ENCODE measurements at places on chromosomes 7 and 10.

DNA sequence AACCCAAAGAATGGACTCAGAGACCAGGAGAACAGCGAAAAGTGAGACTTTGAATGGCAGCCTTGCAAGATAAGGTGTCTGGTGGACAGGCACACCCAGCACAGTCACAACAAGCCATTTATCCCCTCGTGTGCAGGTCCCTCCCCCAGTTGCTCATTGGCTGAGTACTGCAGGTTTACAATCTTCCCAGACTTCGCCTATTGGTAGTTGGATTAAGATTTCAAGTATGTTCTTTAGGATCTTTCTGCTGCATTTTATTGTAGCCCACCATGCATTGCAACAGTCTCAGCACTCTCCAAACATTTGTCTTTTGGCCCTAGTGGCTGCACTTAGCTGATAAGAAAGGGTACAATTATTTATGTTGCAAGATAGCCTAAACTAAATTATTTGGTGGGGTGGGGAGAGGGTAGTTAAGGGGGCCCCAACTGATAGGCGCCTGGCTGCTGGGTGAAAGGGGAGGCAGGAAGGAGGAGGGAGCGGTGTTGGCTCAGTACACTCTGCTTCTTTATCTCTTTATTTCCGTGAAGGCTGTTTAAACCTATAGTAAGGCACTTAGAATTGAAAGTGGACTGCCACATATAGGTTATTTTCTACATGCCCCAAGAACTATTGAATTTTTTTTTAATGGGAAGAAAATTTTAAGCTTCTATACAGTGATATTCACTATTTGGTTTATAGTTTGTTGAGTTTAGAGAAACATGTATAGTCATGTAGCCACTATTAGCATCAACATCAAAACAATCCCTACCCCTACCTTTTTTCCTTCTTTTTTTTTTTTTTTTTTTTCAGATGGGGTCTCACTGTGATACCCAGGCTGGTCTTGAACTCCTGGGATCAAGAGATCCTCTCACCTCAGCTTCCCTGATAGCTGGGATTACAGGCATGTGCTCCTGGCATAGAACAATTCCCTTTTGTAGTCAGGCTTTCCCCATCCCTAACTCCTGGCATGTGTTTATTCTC lies 54.2 kb downstream of the GUSB start:
- DNase-seq = no peak

DNA sequence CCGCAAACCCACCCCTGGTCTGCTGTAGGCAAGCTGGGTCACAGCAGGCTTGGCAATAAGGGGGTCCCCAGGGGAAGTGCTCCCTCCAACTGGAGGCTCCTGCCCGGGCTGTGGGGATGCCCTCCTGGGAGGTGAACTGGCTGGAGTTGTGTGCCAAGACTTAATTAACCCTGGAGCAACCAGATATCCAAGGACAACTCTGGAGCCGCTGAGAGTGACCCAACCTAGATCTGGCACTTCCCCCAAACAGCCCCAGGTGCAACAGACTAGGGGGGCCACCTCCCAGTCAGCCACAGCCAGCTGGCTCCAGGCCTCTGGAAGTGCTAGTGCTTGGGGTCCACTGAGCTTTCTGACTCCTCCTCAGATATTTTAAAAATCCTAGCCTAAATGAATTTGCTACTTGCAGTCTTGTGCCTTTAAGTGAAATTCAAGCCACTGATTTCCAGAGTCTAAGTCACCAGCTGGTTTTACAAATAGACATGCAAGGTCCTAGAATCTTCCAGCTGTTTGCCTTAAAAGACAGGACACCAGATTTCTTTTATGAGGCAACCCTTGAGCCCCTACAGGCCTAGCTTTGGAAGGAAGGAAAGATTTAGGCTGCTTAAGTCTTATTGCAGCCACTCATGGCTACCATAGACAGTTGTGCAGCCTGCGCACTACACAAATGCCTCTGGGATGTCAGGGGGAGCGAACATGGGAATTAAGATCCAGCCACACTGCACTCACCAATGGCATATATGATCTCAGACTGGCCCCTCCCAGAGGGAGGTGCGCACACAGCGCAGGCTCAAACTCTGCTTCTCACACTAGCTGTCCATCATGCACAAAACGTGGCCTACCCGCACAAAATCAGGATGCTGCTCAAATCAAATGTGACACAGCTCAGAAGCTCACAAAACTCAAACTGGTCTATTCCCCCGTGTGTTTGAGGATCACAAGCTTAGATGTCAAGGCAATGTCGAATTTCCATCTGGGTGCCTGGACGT lies 42.6 kb upstream of the MYL10 start:
- DNase-seq = no peak

- no peak for DNase-seq
Observed at GRCh38 chr7:79790656-79791262, 337.3 kb upstream of the MAGI2 start.

DNA sequence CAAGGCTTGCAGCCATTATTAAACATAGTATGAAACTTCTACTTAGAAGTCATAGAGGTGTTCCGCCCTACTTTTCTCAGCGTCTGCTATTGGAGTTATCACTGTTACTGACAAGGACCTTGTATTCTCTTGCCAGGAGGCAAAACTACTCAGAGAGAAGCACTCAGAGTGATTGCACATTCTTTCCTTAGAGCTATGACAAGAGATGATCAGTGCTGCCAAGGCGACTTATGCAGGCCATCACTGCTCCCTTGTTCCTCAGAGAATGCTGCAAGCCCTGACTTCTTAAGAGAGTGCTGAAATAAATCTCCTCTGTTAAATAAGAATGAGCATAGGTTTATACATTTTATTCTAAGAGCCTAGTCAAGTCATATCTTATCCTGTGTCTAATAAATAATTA lies 534.6 kb upstream of the PHF14 start:
- DNase-seq = no peak

GRCh38 chr7:142822714-142823113 lies 32.2 kb upstream of the EPHB6 start:
- no peak for DNase-seq

GRCh38 chr10:73646598-73647041 lies 5.3 kb upstream of the MYOZ1 start:
- DNase-seq = no peak

DNA sequence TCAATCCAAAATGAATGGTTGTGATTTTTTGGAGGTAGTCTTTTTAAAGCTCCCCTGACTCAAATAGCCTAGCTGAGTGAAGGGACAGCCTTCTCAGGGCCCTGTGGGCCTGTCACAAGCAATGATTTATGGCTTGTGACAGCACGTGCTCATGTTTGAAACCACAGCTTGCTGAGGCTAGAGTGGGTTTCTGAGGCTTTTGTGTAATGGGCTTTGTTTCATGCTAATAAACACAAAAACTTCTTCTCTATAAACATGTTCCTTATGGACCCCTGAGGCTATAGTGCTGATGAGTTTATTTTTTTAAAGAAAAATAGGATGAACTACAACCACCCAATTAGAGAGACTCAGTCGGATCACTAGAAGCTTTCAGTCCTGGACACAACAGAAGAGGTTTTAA lies 36.1 kb upstream of the BET1 start:
- DNase-seq = peak; percentile 46

GRCh38 chr10:130875897-130876472 lies 435.5 kb downstream of the TCERG1L start:
- DNase-seq = no peak

GRCh38 chr7:116089293-116089692 lies 58.7 kb upstream of the TFEC start:
- no peak for DNase-seq

- DNase-seq = no peak
Observed at GRCh38 chr7:20282959-20283358, 47.7 kb upstream of the ITGB8 start.
